ENCODE measurements at places on chromosomes 16 and 17. TPM values are rescaled to one million over a fixed set of nuclear protein-coding genes. Genes with fewer than 3 reads are reported as not detected.

- no peaks in the 10 kb centered on the region for H3K36me3 ChIP-seq
- DNase-seq, result no peak
- H3K4me1 ChIP-seq, result no peaks in the 10 kb centered on the region
- no peak overlapping the region for H3K27ac ChIP-seq
Observed at GRCh38 chr17:42642336-42642735, 16.7 kb upstream of the TUBG2 start.

The TBKBP1 gene
- total RNA-seq, result 9.9 TPM

DNA sequence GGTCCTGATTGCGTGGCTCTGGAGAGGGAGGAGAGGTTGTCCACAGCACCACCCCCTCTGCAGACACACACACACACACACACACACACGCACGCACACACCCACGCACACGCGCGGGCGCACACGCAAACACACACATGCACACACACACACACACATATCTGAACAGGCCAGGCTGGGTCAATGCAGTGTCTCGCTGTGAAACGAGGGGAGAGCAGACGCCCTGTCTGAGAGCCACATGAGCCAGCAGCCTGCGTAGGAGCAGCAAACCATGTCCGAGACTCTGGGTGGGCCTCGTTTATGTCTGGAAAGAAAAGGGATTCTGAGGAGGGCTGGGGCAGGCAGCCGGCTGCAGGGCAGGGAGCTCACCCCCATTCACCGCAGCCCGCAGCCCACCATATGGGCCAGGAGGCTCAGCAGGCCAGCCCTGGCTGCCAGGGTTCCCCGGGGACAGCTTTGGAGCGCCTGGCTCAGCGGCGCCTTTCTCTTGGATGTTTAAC lies 93.3 kb upstream of the TNRC6C start:
- no peak overlapping the region for H3K27ac ChIP-seq
- H3K4me3 ChIP-seq, result no peak overlapping the region
- H3K27me3 ChIP-seq, result no peaks in the 10 kb centered on the region

The PMFBP1 gene
- total RNA-seq, result not detected

GRCh38 chr16:55655897-55656681 lies at the start of gene SLC6A2:
TSS of gene SLC6A2 (plus strand) at chr16:55655988. CDS start at chr16:55656695, 707 bp downstream.
- no peaks in the 10 kb centered on the region for H3K36me3 ChIP-seq
- no peak within 1 kb of the TSS for H3K27ac ChIP-seq
- no peak for DNase-seq
- peaks cover 12% of the 10 kb centered on the region for H3K27me3 ChIP-seq
- H3K4me1 ChIP-seq, result peaks cover 9% of the 10 kb centered on the region

DNA sequence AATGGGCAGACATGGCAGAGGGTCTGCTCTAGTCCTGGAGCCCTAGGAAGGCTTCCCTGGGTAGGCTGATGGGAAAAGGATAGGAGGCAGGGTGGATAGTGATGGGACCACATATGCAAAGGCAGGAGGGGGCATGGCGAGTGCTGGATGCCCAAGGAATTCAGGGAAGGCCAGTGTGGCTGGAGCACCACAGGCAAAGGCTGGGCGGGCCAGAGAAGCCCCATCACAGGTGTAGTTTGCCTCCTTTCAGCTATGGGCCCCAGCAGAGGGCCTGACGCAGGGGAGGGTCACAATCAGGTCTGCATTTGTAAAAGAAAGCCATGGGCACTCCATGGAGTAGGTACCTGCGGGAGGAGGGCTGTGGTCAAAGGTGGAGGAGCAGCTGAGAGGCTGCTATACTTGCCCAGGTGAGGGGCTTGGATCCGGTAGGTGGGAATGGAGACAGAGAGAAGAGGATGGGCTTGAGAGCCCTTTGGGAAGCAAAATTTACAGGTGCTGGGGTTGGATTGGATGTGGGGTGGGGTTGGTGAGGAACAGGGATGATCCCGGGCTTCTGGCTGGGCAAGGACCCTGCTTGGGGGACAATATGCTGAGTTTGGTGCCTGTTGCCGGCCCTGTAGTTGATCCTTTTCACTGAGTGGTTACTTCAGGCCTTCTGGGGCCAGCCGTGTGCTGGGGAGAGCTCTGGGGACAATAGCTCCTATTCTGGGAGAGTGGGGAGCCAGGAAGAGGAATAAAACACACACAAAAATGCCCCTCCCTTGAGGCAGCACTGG lies 6.5 kb upstream of the COL1A1 start:
- H3K4me3 ChIP-seq, result no peak overlapping the region
- peaks cover 86% of the 10 kb centered on the region for H3K4me1 ChIP-seq
- peak overlapping the region; percentile 87 for H3K27ac ChIP-seq
- no peaks in the 10 kb centered on the region for H3K27me3 ChIP-seq

- peaks cover 14% of the 10 kb centered on the region for H3K4me1 ChIP-seq
- no peak overlapping the region for H3K4me3 ChIP-seq
- H3K27ac ChIP-seq, result peak overlapping the region; percentile 45
Observed at GRCh38 chr16:82033006-82033405, 2.0 kb upstream of the HSD17B2 start.

The KRT222 gene
- not detected for total RNA-seq

- no peak overlapping the region for H3K27ac ChIP-seq
- DNase-seq, result no peak
- H3K4me1 ChIP-seq, result no peaks in the 10 kb centered on the region
- no peaks in the 10 kb centered on the region for H3K36me3 ChIP-seq
- H3K27me3 ChIP-seq, result no peaks in the 10 kb centered on the region
Observed at GRCh38 chr17:8884336-8884990, 17.0 kb upstream of the PIK3R6 start.

- peaks cover 11% of the 10 kb centered on the region for H3K4me1 ChIP-seq
- peak overlapping the region; percentile 50 for H3K27ac ChIP-seq
- no peaks in the 10 kb centered on the region for H3K36me3 ChIP-seq
- DNase-seq, result peak; percentile 74
Observed at GRCh38 chr16:57938936-57939871, 31.7 kb downstream of the CNGB1 start.
